ENCODE measurements at places on chromosomes 7 and 10.
A peak's percentile ranks its signal among the peaks of the same experiment; 100 is the strongest.

GRCh38 chr10:123759501-123760031 is 93.4 kb downstream of the GPR26 start:
- H3K4me1 ChIP-seq = no peaks in the 10 kb centered on the region
- H3K4me3 ChIP-seq = no peak overlapping the region
- no peak for DNase-seq
- H3K27me3 ChIP-seq = no peaks in the 10 kb centered on the region
- peaks cover 90% of the 10 kb centered on the region for H3K36me3 ChIP-seq

- H3K4me3 ChIP-seq = peak overlapping the region; percentile 85
- H3K27me3 ChIP-seq = no peaks in the 10 kb centered on the region
- H3K27ac ChIP-seq = peak overlapping the region; percentile 98
These were observed 1.0 kb downstream of the BUD31 start for GRCh38 chr7:99409806-99410205.

- no peaks in the 10 kb centered on the region for H3K4me1 ChIP-seq
- H3K36me3 ChIP-seq = no peaks in the 10 kb centered on the region
These were observed 253.2 kb upstream of the SMIM30 start for GRCh38 chr7:113371416-113372043.

- peak; percentile 62 for DNase-seq
- H3K27me3 ChIP-seq = no peaks in the 10 kb centered on the region
- H3K36me3 ChIP-seq = no peaks in the 10 kb centered on the region
- no peaks in the 10 kb centered on the region for H3K4me1 ChIP-seq
- no peak overlapping the region for H3K4me3 ChIP-seq
- no peak overlapping the region for H3K27ac ChIP-seq
These were observed 10.1 kb upstream of the OPN4 start for GRCh38 chr10:86644152-86644793.

GRCh38 chr7:1966631-1967200 is 266.0 kb downstream of the MAD1L1 start:
- no peaks in the 10 kb centered on the region for H3K36me3 ChIP-seq
- H3K27ac ChIP-seq = no peak overlapping the region
- no peak overlapping the region for H3K4me3 ChIP-seq
- no peak for DNase-seq
- H3K27me3 ChIP-seq = no peaks in the 10 kb centered on the region
- no peaks in the 10 kb centered on the region for H3K4me1 ChIP-seq

DNA sequence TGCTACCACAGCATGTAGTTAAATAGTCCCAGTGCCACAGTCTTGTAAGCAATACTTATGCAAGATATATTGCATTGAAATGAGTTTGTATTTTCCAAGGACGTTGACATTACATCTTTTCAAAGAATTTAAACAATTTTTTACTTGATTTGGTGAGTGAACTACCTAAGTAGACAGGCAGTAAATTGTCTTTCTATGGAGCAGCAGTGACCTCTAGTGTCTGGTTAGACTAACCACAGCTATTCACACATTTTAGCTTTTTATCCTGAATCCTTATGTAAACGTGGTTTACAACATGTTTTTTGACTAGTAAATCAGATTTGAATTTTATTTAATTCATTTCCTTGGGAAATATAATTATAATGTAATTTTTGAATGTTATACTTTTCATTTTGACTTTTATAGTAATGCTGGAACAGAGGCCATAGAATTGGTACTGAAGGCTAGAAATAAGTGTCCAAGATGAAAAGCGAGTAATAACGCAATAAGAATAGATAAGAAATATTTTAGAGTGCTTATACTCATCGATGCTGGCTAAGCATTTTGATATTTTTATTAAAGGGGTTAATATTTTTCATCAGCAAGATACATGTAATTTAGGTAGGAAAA is 5.6 kb downstream of the LRRTM3 start:
- H3K27ac ChIP-seq = no peak overlapping the region
- no peaks in the 10 kb centered on the region for H3K27me3 ChIP-seq
- no peaks in the 10 kb centered on the region for H3K36me3 ChIP-seq
- DNase-seq = no peak
- no peak overlapping the region for H3K4me3 ChIP-seq

DNA sequence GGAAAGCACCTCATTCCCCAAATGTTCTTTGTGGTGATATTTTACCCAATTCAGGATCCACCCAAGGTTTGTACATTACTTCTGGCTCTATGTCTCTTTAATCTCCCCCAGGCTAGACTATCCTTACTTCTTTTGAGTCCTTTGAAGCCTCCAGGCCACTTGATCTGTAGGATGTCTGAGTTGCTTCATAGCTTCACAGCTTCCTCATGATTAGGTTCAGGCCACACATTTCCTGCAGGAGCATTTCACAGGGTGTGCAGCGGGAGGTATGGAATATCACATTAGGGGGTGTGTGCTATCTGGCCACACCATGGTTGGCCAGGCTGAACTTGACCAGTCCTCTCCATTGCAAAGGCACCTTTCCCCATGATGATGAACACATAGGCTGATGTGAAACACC is 18.7 kb downstream of the TSPAN15 start:
- H3K27ac ChIP-seq = no peak overlapping the region
- no peak overlapping the region for H3K4me3 ChIP-seq
- H3K36me3 ChIP-seq = no peaks in the 10 kb centered on the region
- H3K4me1 ChIP-seq = peaks cover 2% of the 10 kb centered on the region
- DNase-seq = no peak

DNA sequence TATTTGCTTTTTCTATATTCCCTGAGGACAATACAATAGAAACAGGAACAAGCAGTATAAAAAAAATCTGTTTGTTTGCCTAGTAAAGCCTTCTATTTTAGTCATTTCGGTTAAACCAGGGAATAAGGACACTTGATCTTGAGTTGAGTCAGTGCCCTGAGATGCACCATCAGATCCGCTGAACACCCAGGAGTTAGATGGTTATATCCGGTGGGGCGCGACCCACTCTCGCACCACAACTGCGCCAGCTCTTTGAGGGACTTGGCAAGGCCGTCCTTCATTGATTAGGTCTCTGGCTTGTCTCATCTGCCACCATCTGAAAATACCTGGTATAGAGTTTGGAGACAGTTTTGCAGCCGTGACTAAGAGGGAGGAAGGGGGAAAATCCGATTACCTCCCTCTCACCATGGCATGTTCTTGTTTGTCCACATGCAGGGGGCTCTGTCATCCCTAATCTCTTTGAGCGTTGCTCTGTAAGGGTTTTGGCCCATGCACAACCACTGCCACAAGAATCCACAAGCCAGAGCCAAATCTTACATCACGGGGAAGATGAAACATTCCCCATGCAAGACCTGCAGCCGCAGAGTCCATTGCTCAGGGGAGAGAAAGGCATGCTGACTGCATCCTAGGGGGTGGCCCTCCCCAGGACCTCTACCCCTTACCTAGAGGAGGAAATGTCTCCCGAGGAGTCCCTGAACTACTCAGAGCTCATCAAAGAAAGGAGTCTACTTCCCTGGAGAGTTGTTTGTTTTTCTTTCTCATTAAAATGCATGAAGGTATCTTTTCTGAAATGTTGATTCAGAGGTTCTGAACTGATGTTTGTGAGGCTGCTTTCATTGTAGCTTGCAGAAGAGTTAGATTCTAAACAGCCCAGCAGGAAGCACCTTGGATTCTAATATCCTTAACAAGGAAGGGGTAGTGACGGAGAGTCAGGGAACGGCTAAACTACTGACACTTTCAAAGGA is 101.6 kb upstream of the FAM171A1 start:
- DNase-seq = no peak
- H3K4me1 ChIP-seq = peaks cover 15% of the 10 kb centered on the region
- no peaks in the 10 kb centered on the region for H3K27me3 ChIP-seq
- H3K27ac ChIP-seq = no peak overlapping the region
- no peaks in the 10 kb centered on the region for H3K36me3 ChIP-seq
- H3K4me3 ChIP-seq = no peak overlapping the region

DNA sequence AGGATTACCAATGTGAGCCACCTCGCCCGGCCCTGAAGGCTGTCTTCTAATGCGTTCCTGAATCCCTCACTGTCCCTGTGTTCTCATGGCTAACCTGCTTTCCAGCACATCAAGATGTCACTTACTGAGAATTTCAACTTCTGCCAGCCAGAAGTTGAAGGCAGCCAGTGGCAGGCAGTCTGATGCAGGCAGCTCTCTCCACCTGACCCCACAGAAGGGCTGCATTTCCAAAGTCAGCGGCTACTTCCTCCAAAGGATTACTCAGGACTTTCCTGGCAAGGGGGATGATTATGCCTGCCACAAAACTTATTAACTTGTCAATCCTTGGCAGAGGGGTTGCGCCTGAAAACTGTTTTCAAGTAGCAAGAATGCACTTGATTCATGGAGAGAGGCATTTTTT is 1219.4 kb downstream of the TYW1 start:
- no peaks in the 10 kb centered on the region for H3K36me3 ChIP-seq
- H3K4me3 ChIP-seq = no peak overlapping the region

DNA sequence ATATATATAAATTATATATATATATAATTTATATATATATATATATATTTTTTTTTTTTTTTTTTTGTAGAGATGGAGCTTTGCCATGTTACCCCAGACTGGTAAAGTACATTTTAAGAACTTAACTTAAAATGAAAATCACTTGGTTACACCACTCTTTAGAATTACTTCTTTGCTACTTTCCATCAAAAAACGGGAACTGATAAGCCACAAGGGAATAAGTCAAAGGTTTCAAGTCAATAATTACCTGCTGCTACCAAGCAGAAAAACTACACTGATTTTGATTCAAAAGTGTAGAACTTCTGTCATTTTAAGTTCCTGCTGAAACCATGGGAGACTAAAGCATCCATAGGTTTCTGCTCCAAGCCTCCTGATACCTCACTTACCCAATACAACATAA is 12.2 kb downstream of the PPA1 start:
- H3K27ac ChIP-seq = no peak overlapping the region
- H3K27me3 ChIP-seq = no peaks in the 10 kb centered on the region
- H3K36me3 ChIP-seq = peaks cover 6% of the 10 kb centered on the region
- peaks cover 2% of the 10 kb centered on the region for H3K4me1 ChIP-seq

DNA sequence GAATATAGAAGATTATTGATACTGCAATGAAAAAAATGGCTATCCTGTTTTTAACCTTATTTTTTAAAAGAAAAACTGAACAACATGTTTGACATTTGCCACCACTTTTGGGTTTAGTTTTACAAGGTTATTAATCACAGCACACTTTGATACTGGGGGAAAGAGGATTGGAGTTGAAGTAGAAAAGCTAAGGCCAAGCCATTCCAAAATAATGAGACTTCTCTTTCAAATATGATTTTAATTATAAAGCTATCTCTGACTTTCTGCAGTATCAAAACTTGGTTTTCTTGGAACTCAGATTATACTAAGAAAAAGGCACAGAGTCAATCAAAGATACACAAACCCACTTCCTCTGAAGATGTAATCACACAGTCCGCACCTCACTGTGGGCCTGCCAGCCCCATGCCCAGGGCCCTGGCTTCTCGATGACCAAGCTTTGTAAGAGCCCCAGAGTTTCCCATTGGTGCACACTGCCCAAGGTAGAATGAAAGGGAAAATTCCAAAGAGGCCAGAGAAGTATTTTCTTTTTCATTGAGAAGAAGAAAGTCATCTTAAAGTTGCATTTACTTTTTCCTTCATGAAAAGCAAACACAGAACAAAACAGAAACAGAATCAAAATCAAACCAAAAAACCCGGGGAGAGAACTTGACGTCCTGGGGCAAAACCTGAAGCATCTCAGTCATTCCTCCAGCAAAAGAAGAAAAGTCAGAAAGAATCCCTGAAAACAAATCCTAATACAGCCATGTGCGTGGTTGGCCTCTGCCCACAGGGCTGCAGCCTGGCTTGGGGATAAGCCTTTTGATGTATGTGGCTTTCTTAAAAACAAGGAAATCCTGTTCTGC is 187.7 kb upstream of the KLF6 start:
- H3K36me3 ChIP-seq = no peaks in the 10 kb centered on the region
- H3K27ac ChIP-seq = peak overlapping the region; percentile 51
- H3K4me3 ChIP-seq = no peak overlapping the region
- H3K27me3 ChIP-seq = no peaks in the 10 kb centered on the region
- DNase-seq = no peak

DNA sequence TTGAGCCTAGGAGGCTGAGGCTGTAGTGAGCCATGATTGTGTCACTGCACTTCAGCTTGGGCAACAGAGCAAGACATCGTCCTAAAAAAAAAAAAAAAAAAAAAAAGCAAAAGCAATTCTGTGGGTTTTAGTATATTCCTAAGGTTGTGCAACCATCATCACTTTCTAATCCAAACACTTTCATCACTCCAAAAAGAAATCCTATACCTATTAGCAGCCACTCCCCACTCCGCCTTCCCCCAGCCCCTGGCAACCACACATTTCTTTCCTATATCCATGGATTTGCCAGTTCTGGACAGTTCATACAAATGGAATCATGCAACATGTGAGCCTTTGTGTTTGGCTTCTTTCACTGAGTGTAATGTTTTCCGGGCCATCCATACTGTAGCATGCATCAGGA is 20.4 kb downstream of the ZAN start:
- H3K27ac ChIP-seq = no peak overlapping the region
- no peak for DNase-seq
- no peak overlapping the region for H3K4me3 ChIP-seq
- H3K36me3 ChIP-seq = no peaks in the 10 kb centered on the region

DNA sequence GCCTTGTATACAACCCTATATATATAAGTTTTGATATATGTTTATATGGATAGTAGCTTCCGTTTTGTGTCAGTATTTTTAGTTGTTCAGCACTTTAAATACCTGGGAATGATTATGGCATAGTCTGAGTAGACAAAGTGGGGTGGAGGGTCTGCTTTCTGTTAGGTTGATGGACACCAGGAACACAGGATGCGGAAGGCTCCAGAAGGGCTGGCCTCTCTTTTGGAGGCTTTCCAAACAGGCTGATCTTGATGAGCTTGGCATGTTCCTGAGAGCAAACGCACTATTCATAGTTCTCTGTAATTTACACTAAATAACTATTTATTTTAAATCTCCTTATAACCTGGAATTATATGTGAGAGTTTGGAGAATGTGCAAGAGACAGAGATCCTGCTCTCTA is 12.7 kb downstream of the AKR1E2 start:
- H3K4me1 ChIP-seq = no peaks in the 10 kb centered on the region
- peaks cover 18% of the 10 kb centered on the region for H3K36me3 ChIP-seq
- no peaks in the 10 kb centered on the region for H3K27me3 ChIP-seq
- no peak for DNase-seq

GRCh38 chr10:88181902-88182600 is 318.6 kb downstream of the PTEN start:
- no peaks in the 10 kb centered on the region for H3K4me1 ChIP-seq
- no peak overlapping the region for H3K4me3 ChIP-seq
- no peaks in the 10 kb centered on the region for H3K36me3 ChIP-seq
- H3K27ac ChIP-seq = no peak overlapping the region
- H3K27me3 ChIP-seq = no peaks in the 10 kb centered on the region

- no peak overlapping the region for H3K4me3 ChIP-seq
- no peaks in the 10 kb centered on the region for H3K4me1 ChIP-seq
- no peak for DNase-seq
- no peaks in the 10 kb centered on the region for H3K27me3 ChIP-seq
These were observed 16.1 kb upstream of the JCAD start for GRCh38 chr10:30075481-30075880.

All from ascending aorta (tissue), 2 donors.